ENCODE measurements at places on chromosomes 12 and 14.

DNA sequence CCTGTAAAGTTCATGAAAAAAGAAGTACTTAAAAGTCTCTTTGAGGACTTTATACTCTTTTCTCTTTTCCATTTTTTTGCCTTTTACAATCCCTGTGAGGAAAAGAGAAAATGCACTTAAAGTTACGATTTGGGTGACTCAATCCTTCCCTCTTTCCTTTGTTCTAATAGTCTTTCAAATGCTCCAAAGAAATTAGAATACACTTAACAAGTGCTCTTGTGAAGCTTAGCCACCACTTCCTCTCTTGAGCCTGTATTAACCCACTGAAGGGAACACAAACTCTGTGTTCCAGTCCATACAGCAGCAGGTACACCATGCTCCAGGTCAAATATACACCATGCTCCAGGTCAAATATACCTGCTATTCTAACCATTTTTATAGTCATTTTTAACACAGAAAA, 581.1 kb upstream of the MGAT4C start:
- DNase-seq, result no peak

DNA sequence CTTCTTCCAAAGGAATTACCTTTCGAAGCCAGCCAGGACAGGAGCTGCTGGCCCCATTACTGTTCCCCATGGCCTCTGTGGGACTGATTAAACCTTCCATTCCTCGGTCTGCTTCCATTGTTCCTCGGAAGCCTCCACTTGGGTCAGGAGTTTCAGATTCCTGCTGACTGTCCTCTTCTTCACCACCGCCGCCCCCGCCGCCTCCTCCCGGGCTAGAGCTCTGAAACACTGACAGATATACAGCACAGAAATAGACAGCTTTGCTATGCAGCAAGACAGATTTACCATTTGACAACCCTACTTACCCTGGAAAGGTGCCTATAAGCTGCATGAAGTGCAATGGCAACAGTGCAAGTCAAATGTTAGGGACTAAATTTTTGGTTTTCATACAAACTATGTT, 21.8 kb downstream of the ZC2HC1C start:
- no peak for DNase-seq

GRCh38 chr12:94140556-94140955, 7.8 kb upstream of the PLXNC1 start:
- DNase-seq, result no peak

GRCh38 chr12:6819106-6820030, 2.3 kb upstream of the GPR162 start:
- no peak for DNase-seq

GRCh38 chr14:90345239-90345557, 13.5 kb upstream of the NRDE2 start:
- DNase-seq, result no peak

DNA sequence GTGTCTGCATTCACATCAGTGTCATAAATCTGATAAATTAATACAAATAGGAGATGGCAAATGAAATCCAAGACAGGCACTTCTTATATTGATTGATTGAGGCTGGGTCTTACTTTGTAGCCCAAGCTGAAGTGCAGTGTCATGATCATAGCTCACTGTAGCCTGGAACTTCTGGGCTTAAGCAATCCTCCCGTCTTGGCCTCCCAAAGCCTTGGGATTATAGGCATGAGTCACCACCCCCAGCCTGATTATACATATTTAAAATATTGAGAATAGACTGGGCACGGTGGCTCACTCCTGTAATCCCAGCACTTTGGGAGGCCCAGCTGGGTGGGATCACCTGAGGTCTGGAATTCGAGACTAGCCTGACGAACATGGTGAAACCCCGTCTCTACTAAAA, 51.3 kb downstream of the MARK3 start:
- no peak for DNase-seq

DNA sequence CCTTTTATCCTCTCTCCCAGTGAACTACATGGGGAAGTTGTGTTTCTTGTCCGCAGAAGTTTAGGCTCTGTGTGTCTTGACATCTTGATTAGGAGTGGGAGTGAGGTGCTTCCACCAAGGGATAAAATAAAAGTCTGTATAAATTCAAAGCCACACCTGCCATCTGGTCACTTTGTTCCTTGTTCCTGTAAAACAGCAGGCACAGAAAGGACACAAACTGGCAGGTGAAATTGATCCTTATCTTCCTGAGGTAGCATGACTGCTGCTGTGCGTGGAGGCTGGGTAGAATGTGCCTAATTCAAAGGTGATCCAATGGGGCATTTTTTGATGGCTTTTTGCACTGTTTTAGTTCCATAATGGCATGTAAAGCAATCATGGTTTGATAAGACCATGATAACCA, 104.3 kb upstream of the KITLG start:
- no peak for DNase-seq

DNA sequence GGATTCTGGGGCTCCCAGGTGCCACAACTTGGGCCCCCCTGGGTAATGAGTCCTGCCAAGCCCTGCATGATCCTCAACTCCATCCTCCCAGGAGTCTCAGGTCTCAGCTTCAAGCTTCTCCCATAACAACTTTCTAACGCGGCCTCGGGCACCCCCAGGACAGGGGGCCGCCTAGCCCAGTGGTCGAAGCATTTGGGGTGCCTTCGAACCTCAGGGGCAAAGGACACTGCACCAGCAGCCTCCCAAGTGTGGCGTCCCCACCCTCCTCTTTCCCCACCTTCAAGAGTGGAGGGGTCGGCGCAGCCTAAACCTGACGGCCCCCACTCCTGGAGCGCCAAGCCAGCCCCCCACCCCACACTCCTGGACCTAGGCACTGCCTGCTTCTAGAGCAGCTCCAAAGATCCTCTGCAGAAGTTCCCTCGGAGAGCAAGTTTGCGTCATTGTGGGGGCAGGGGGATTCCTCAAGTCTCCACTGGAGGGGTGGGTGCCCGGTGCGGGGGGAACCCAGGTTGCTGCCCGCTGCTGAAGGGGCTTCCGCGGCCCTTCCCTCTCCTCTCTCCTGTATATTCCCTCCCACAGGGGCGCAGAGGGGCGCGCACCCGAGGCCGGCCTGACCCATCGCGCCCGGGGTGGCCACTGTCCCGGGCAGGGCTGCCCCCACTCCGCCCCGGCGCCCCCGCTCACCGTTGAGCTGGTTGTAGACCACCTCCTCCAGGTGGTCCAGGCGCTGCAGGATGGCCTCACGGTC, 933 bp downstream of the GALNT9 start:
- no peak for DNase-seq

DNA sequence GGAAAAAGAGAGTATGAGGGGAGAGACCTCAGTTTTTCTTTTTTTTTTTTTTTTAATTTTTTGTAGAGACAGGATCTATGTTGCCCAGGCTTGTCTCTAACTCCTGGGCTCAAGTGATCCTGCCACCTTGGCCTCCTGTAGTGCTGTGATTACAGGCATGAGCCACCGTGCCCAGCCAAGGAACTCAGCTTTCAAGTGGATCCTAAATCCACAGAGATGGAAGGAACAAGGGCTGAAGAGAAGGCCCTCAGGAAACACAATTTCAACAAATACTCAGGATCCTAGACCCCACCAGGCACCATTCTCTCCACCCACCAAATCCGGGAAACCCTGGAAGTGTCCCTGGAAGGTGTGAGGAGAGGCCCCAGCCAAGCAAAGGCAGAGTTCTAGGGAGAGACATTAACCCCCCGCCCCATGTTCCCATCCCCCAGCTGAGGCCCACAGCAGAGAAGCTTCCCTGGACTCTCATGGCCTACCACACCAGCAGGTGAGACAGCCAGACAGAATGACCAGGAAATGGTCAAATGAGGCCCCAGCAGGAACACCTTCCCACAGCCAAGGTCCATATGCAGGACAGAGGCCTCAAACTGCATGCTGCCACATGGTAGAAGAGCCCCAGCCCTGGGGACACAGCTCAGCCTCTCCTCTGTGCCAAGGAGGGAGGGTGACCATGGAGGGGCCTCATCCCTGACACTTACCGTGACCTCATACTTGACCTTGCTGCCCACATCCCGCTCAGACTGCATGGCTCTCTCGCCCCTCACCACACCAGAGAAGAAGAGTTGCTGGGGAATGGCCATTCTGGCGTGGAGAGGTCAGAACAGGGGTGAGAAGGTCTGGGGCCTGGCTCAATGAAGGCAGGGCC, 14.1 kb downstream of the ITGA7 start:
- DNase-seq, result no peak

DNA sequence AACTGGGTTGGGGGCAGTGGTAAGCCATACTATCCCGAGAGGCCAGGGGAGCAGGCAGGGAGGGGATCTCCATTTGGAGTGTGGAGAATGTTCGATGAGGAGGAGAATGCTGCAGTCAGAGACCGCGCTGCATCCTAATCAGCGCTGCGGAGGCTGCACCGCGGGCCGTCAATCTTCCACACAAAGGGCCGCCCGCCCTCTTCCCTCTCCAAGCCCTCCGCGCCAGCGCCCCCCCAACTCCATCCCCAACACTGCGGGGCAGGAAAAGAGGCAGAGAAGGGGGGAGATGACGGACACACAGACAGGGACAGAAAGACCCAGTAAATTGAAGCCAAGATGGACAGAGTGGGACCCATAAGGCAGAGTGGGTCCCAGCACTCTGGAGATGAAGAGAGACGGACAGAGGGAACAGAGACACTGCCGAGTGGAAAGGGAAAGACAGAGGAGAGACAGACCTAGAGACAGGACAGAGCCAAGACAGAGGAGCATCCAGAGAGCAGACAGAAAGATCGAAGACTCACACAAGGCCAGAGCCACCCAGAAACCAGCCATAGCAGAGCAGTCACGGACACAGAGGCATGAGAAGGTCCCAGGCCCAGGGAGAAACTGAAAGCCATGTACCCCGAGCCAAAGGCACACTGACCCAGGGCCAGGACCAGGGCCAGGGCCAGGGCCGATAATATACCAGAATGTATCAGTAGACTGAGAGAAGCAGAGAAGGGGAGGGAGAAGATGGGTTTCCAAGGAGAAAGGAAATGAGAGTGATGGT, 3.5 kb downstream of the CISTR start:
- no peak for DNase-seq

GRCh38 chr12:52551216-52551865, 1.6 kb downstream of the KRT71 start:
- no peak for DNase-seq

DNA sequence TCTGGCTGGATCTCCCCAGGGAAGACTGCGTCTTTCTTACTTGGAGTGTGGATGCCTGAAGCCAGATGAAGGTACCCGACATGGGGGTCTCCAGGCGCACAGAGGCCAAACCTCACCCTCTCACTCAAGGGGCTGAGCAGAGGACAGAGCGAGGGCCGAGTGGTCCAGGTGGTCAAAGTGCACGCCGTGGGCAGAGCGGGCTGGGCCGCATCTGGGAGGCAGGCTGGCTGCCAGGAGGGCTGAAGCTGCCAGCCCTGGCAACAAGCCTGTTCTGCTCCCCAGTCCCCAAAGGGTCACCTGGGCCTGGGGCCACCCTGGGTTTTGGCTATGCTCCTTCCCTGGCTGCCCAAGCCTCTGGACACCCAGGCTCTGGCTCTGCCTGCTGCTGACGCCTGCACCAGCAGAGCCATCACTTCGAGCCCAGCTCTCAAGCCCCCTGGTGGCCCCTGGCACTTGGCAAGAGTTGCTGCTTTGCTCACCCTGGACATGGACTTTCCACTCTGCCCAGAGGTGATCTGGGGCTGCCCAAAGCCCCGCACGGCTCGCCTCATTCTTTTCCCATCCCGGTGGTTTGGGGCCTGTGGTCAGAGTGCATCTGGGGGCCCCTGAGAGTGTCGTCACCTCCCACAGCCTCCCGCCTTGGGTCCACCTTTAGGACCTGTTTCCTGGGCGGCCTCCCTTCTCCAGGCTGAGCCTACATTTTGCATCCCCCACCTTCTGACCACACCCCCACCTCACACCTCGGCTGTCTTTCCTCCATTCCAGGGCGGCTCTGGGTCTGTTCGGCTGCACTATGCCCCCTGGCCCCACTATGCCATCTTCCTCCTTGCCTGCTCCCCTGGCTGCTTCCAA, 2.8 kb downstream of the ADSS1 start:
- no peak for DNase-seq

DNA sequence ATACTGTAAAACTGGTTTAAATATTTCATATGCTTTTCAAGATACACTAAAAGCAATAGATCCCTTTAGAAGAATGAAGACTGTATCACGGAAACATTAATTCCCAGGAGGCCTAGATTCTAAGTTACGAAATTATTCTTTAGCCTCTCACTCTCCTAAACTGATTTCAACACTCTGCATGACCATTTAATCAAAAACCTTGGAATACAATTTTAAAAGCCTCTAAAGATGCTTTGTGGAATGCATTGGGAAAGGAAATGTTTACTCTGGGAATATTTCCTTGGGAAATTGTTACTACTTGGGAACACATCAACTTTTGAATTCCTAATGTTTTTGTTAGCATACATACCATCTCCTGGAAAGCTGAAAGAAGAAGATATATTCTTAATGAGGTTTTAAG, 255.7 kb upstream of the FAR2 start:
- DNase-seq, result peak; percentile 71

DNA sequence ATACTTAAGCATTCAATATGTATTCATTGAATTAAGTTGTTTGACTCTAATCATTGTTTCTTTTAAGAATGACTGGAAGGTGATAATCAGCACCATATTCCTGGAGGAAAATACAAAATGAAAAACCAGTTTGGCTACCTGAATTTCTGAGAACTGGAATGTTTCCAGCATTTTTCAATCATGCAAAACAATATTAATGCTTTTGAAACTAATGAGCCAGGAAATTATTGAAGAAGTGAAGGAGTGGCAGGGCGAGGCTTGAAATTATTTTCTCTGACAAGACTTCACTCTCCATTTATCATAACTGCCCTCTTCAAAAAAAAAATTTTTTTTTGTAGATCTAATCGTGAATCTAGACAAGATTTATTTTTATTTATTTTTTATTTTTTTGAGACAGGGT, 19.0 kb downstream of the TMEM19 start:
- no peak for DNase-seq

- no peak for DNase-seq
Observed at GRCh38 chr12:617304-617915, 45.8 kb downstream of the NINJ2 start.

GRCh38 chr14:99359906-99360305, 87.9 kb upstream of the BCL11B start:
- no peak for DNase-seq

GRCh38 chr14:54211551-54212308, 185.1 kb upstream of the CDKN3 start:
- peak; percentile 60 for DNase-seq

GRCh38 chr12:21751517-21751916, 23.0 kb downstream of the KCNJ8 start:
- DNase-seq, result no peak

- DNase-seq, result no peak
Observed at GRCh38 chr14:83734431-83734830, 1795.5 kb upstream of the FLRT2 start.

DNA sequence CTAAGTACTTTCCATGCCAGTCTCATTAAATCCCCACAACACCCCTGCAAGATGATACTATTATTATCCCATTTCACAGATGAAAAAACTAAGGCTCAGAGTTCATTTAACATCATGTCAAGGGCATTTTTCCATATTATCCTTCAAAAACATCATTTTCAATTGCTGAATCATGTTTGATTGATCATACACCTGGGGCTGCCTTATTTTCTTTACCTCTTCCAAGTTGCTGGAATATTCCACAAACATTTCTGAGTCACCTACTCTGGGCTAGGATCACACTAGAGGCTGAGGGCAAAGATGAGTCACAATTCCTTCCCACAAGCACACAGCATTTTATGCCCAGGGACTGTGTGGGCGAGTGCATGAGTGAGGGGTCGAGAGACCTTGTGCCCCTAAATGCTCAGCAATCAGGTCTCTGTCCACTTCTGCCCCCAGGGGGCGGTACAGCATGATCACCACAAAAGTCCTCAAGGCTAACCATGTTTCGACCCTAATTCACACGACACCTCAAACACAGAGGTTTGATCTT, 14.1 kb upstream of the TMEM119 start:
- DNase-seq, result peak; percentile 73

- DNase-seq, result no peak
Observed at GRCh38 chr12:70045036-70045435, 198.2 kb upstream of the CNOT2 start.
